Activated naive CD8-positive, alpha-beta T cell treated with anti-CD3 and anti-CD28 coated beads for 36 hours (primary cell): ENCODE measurements at places on chromosomes 6 and 20. TPM values are rescaled to one million over a fixed set of nuclear protein-coding genes. Genes with fewer than 3 reads are reported as not detected.

GRCh38 chr6:156185113-156185512 is 592.1 kb upstream of the ARID1B start:
- no peak overlapping the region for H3K4me3 ChIP-seq
- H3K4me1 ChIP-seq, result peaks cover 10% of the 10 kb centered on the region
- no peak overlapping the region for H3K27ac ChIP-seq
- no peaks in the 10 kb centered on the region for H3K36me3 ChIP-seq

The TGM2 gene
- total RNA-seq, result not detected

- H3K4me1 ChIP-seq, result peaks cover 14% of the 10 kb centered on the region
- peaks cover 5% of the 10 kb centered on the region for H3K27me3 ChIP-seq
- no peak overlapping the region for H3K27ac ChIP-seq
- H3K4me3 ChIP-seq, result no peak overlapping the region
- DNase-seq, result no peak
- no peaks in the 10 kb centered on the region for H3K36me3 ChIP-seq
Observed at GRCh38 chr6:148776321-148777308, 29.8 kb downstream of the UST start.

DNA sequence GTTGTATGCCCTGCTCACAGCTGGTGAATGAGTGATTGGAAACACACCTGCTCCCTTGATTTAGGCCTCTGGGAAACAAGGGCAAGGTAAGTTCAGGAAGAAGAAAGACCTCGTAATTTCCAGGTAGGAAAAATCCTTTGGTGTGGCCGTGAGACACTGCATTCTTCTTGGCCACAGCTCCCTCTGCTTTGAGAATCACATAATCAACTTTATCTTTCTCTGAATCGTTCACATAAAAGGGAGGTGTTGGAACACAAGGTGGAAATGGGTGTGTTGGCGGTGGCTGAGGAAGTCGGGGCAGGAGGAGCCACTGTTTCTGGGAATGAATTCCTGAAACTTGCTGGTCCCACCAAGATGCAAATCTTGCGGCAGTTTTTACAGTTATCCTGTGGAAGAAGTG is 25.9 kb downstream of the FAM209B start:
- no peak overlapping the region for H3K27ac ChIP-seq
- no peak overlapping the region for H3K4me3 ChIP-seq
- peaks cover 8% of the 10 kb centered on the region for H3K4me1 ChIP-seq
- no peak for DNase-seq
- peaks cover 3% of the 10 kb centered on the region for H3K27me3 ChIP-seq

The DEFB119 gene
- total RNA-seq, result not detected

DNA sequence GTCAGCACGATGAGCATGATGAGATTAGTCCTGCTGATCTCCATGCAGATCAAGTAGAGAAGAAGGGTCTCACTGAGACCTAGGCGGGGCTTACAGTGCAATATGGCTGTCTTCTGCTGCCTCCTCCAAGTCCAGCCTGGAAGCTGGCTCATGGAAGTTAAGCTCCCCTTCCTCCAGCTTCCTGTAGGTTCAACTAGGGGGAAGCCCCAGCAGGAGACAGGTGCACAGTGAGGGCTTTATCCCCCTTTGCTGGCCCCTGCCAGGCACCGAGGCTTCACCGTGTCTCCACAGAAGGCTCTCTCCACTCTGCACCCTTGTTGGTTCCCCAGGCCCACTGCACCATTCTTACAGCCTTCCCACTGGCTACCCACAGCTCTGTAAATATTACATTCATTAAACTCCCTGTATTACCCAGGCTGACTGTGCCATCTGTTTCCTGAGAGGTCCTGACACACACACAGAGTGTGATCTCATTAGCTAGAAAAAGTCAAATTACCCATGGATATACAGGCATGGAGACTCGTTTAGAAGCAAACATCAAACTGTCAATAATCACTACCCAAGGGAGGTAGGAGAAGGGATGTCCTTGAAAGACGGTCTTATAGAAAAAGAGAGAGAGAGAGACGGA is 90.4 kb downstream of the SLC2A10 start:
- H3K27me3 ChIP-seq, result peaks cover 16% of the 10 kb centered on the region
- no peaks in the 10 kb centered on the region for H3K36me3 ChIP-seq
- no peak overlapping the region for H3K27ac ChIP-seq
- no peak for DNase-seq

DNA sequence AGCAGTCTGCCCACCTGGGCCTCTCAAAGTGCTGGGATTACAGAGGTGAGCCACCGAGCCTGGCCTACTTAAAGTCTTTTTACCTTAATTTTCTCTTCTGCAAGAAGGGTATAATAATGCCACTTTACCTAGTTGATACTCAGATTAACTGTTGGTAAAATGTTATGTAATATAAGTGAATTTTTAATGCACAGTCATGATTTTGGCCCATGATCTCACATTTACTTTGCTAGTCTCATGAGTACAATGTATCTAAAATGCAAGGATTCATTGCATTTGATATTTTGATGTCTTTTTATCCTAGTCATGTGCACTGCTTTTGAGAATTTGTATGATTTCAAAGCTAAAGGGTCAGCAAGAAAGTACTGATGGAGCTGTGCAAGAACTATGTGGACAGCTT is 13.1 kb downstream of the DNAH8 start:
- H3K4me1 ChIP-seq, result peaks cover 13% of the 10 kb centered on the region
- no peak overlapping the region for H3K27ac ChIP-seq
- DNase-seq, result no peak
- peaks cover 11% of the 10 kb centered on the region for H3K27me3 ChIP-seq
- no peaks in the 10 kb centered on the region for H3K36me3 ChIP-seq

The PIGT gene
- 48.0 TPM for total RNA-seq

- H3K27me3 ChIP-seq, result peaks cover 4% of the 10 kb centered on the region
- no peaks in the 10 kb centered on the region for H3K36me3 ChIP-seq
- H3K4me1 ChIP-seq, result no peaks in the 10 kb centered on the region
- H3K4me3 ChIP-seq, result no peak overlapping the region
Observed at GRCh38 chr20:60986506-60987156, 265.4 kb upstream of the CDH4 start.

DNA sequence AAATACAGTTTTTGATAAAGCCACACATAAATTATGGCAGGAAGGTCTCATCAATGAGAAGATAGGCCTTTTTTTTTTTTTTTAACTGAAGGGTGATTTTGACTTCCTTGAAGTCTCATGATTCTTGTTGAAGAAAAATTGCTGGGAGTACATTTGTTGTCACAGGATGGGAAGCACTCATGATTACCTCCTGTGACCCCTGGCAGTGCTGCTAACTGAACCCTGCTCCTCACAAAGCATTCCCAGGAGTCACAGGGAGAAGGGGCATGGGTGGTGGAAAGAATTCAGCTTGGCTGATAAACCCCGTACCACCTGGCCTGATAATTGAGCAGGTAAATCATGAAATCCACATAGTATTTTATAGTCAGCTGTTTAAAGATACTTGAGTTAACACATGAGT is 86.9 kb downstream of the CD109 start:
- no peak overlapping the region for H3K27ac ChIP-seq
- peaks cover 3% of the 10 kb centered on the region for H3K27me3 ChIP-seq
- H3K4me3 ChIP-seq, result no peak overlapping the region
- no peaks in the 10 kb centered on the region for H3K4me1 ChIP-seq
- DNase-seq, result no peak

DNA sequence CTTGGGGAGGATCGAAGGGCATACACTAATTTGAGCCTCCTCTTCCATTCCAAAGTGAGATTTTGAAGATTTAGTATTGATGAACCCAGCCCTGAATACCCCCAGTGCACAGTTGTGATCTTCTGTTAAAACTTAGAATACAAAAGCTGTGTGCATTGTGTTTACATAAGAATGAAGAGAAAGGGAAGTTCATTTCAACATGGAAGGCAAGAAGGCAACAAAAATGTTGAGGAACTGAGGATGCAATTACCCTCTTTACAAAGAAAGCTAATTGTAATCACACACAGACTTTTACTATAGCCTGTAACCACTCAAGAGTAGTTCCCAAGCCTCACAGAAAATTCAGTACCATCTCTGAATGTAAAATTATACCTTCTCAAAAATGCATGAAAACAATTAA is 49.3 kb downstream of the GFOD1 start:
- no peak for DNase-seq
- no peaks in the 10 kb centered on the region for H3K27me3 ChIP-seq
- H3K4me1 ChIP-seq, result peaks cover 30% of the 10 kb centered on the region
- H3K4me3 ChIP-seq, result no peak overlapping the region
- no peak overlapping the region for H3K27ac ChIP-seq

- no peak for DNase-seq
- no peaks in the 10 kb centered on the region for H3K4me1 ChIP-seq
- peaks cover 6% of the 10 kb centered on the region for H3K27me3 ChIP-seq
- no peak overlapping the region for H3K27ac ChIP-seq
- H3K4me3 ChIP-seq, result no peak overlapping the region
Observed at GRCh38 chr6:133083248-133083967, 157.7 kb upstream of the EYA4 start.

- peaks cover 32% of the 10 kb centered on the region for H3K4me1 ChIP-seq
- H3K27ac ChIP-seq, result peak overlapping the region; percentile 84
- DNase-seq, result no peak
- H3K4me3 ChIP-seq, result no peak overlapping the region
- no peaks in the 10 kb centered on the region for H3K27me3 ChIP-seq
Observed at GRCh38 chr20:44495257-44495656, 19.6 kb downstream of the TTPAL start.

DNA sequence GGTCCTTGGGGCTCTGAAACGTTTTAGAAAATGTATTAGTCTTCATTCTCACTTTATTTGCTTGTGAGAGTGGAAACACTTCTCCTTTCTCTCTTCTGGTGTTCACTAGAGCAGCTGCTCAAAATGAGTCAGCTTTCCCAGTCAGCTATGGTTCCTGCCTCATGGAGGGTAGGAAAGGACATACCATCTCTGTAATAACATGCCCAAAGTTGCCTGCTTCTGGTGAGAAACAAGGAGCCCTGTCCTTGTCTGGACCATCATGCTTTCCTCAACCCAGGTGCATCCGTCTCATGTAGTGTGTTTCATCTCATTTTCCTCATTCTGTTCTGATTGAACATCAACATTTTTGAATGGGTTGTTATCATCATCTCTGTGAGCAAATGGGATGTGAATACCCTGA is 17.1 kb upstream of the TINAG start:
- no peaks in the 10 kb centered on the region for H3K27me3 ChIP-seq
- H3K27ac ChIP-seq, result peak overlapping the region; percentile 50
- H3K4me3 ChIP-seq, result no peak overlapping the region
- H3K4me1 ChIP-seq, result peaks cover 9% of the 10 kb centered on the region
- no peak for DNase-seq
- H3K36me3 ChIP-seq, result no peaks in the 10 kb centered on the region

The CSNK2B gene
- total RNA-seq, result 297 TPM

DNA sequence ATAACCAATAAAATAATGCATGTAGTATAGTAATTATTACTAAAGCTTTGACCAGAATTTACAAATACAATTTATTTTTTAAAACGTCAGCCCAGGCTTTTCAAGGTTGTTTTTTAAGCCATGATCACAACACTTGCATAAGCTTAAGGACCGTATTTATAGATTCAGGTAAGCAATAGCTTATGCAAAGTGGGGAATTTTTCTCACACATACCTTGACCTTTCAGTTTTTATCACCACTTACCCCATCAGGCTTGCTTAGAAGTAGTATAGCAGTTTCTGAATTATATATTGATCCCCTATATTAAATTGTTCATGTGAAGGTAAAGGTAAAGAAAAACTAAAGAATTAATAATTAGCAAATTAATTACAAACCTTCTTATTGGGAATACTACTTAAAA is 232.3 kb upstream of the FKBP1C start:
- H3K4me3 ChIP-seq, result no peak overlapping the region
- H3K27me3 ChIP-seq, result no peaks in the 10 kb centered on the region
- DNase-seq, result no peak
- no peaks in the 10 kb centered on the region for H3K36me3 ChIP-seq
- H3K27ac ChIP-seq, result no peak overlapping the region

GRCh38 chr6:85261271-85261670 is 188.6 kb upstream of the NT5E start:
- no peak for DNase-seq
- no peaks in the 10 kb centered on the region for H3K36me3 ChIP-seq
- no peak overlapping the region for H3K4me3 ChIP-seq
- H3K4me1 ChIP-seq, result no peaks in the 10 kb centered on the region
- H3K27me3 ChIP-seq, result no peaks in the 10 kb centered on the region
- no peak overlapping the region for H3K27ac ChIP-seq

- no peak overlapping the region for H3K27ac ChIP-seq
- DNase-seq, result no peak
- H3K4me1 ChIP-seq, result no peaks in the 10 kb centered on the region
- H3K36me3 ChIP-seq, result no peaks in the 10 kb centered on the region
- no peak overlapping the region for H3K4me3 ChIP-seq
- peaks cover 12% of the 10 kb centered on the region for H3K27me3 ChIP-seq
Observed at GRCh38 chr6:96626759-96627364, 63.9 kb downstream of the FHL5 start.

The ECT2L gene
- total RNA-seq, result not detected

The GNRH2 gene
- total RNA-seq, result 1.1 TPM

GRCh38 chr6:2543321-2543720 is 207.4 kb downstream of the MYLK4 start:
- H3K27ac ChIP-seq, result no peak overlapping the region
- no peak for DNase-seq
- H3K4me1 ChIP-seq, result peaks cover 17% of the 10 kb centered on the region

DNA sequence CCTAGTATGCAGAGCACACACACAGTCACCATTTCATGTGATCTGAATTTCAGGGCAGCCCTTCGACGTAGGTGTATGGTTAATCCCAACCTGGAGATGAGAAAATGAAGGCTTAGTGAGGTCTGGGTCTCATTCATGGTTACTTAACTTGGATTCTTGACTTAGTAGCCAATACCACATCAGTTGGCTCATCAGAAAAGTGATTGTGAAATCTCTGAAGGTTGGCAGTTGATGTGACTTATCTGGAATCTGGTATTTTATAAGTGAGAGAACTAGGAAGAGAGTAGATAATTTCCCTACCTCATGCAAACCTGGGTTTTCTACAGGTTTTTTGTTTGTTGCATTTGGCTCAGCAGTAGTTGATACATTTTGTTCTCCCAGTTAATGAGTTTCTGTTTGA is 123.7 kb downstream of the CCDC170 start:
- no peaks in the 10 kb centered on the region for H3K4me1 ChIP-seq
- H3K36me3 ChIP-seq, result no peaks in the 10 kb centered on the region
- peaks cover 23% of the 10 kb centered on the region for H3K27me3 ChIP-seq
- H3K27ac ChIP-seq, result no peak overlapping the region
- DNase-seq, result no peak

DNA sequence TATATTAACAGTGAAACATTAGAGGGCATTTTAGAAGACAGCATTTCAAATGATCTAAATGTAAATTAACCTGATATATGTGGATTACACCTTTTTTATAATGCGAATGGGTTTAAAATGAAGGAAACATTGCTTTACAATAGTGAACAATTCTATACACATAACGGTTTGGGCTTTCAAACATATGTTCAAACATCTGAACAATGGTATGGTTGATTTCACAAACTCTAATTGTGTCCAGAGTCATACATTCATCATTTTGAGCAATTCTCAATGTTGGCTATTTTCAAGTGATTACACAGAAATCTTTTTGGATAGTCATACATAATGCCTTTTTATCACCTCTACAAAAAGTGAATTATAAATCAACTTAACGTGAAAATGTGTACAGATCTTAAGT is 578.1 kb downstream of the PHF3 start:
- H3K4me1 ChIP-seq, result no peaks in the 10 kb centered on the region
- H3K27ac ChIP-seq, result no peak overlapping the region
- DNase-seq, result no peak
- H3K27me3 ChIP-seq, result no peaks in the 10 kb centered on the region
